T-cell (primary cell): ENCODE measurements at places on chromosomes 11 and 22. TPM values are rescaled to one million over a fixed set of nuclear protein-coding genes. Genes with fewer than 3 reads are reported as not detected.

The CDC42EP2 gene
- total RNA-seq, result 0.79 TPM

The ARHGAP20 gene
- total RNA-seq, result 0.03 TPM

The EXPH5 gene
- 3.7 TPM for total RNA-seq

The KLHL35 gene
- total RNA-seq, result 1.4 TPM

The SLC22A8 gene
- total RNA-seq, result not detected

The ABCC8 gene
- total RNA-seq, result not detected

The OPCML gene
- total RNA-seq, result not detected

The HOATZ gene
- total RNA-seq, result not detected

The SYT7 gene
- total RNA-seq, result 0.26 TPM

The PGGHG gene
- total RNA-seq, result 459 TPM

The SHISAL1 gene
- not detected for total RNA-seq

The OR8G5 gene
- total RNA-seq, result not detected

The IFT27 gene
- 19.2 TPM for total RNA-seq
